ENCODE measurements at places on chromosomes 4 and X. TPM values are rescaled to one million over a fixed set of nuclear protein-coding genes. Genes with fewer than 3 reads are reported as not detected.

Gene NWD2
- 0.33 TPM for total RNA-seq

Gene FAM149A
- 26.6 TPM for total RNA-seq

Gene MID2
- 1.2 TPM for total RNA-seq

- DNase-seq, result no peak
Measured at GRCh38 chr4:18321956-18322530, 300.5 kb upstream of the LCORL start.

DNA sequence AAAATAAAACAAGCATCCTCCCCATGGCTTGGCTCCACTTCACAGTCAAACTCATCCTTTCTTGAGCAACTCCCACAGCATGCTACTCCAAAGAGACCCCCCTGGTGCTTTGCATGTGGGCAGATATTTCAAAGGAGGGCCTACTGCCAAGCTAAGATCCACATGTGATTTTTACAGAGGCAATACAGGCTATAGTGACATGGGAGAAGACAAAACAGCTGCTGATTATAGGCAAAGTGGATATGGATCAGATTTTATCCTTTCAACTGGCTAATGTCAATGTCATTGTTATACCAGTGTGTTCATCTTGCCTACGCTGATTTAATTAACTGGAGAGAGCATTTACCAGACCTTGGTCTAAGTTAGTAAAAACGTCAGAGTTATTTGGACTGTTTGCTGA lies 328.3 kb downstream of the KLHL13 start:
- no peak for DNase-seq

GRCh38 chrX:14927401-14927800 lies 54.2 kb downstream of the MOSPD2 start:
- DNase-seq, result no peak

DNA sequence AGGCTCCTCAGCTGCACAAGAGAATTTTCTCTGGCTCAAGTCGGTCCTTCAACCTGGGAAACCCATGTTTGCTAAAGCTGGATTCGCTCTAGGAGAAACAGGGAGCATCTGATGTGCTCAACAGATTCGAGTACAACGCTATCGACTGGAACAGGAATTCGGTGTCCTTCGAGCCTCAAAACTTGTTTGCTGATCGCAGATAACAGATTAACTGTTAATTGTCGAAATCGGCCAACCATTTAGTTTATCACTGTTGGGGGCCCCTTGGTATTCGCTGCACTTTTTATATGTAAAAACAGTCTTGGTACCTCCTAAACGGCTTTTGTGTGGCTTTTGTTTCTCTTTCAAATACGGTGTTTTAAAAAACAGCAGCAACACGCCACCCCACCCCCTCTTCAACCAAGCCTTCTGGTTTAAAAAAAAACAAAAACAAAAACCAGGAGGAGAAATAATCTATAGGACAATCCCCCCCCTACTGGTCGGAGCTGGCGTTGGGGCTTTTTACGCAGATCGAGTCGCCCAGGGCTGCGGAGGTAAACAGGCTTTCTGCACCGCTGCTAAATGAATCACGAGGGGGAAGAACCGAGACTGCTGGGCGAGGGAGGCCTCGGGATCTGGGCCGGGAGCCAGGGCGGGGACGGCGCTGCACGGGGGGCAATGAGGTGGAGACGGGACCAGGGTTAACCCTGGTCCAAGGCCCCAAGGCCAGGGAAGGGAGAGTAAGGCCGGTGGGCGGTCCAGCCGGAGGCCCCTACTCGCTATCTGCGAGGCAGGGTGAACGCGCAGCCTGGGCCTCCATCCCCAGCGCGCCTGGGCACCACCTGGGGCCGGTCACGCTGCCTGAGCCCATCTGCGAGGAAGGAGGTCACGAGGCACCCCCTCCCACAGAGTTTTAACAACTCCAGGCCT lies 71.7 kb upstream of the BCOR start:
- peak; percentile 65 for DNase-seq
